ENCODE measurements at places on chromosomes 2 and 18. TPM values are rescaled to one million over a fixed set of nuclear protein-coding genes. Genes with fewer than 3 reads are reported as not detected.

G6PC2 gene
- not detected for polyA plus RNA-seq

PLGLB2 gene
- not detected for polyA plus RNA-seq

SERPINB7 gene
- polyA plus RNA-seq, result not detected

SLC9A4 gene
- not detected for polyA plus RNA-seq

IL36B gene
- not detected for polyA plus RNA-seq

MARCO gene
- polyA plus RNA-seq, result not detected

ADD2 gene
- polyA plus RNA-seq, result 55.9 TPM

CNDP1 gene
- not detected for polyA plus RNA-seq

RAMP1 gene
- polyA plus RNA-seq, result not detected

TUBB8B gene
- not detected for polyA plus RNA-seq

ICOS gene
- not detected for polyA plus RNA-seq

CYP27A1 gene
- polyA plus RNA-seq, result not detected

CD207 gene
- not detected for polyA plus RNA-seq

REG3G gene
- not detected for polyA plus RNA-seq

GALM gene
- polyA plus RNA-seq, result 24.3 TPM

CDH2 gene
- not detected for polyA plus RNA-seq

HOXD12 gene
- not detected for polyA plus RNA-seq

ANKRD62 gene
- 0.16 TPM for polyA plus RNA-seq

TRPM8 gene
- polyA plus RNA-seq, result not detected

FOXI3 gene
- not detected for polyA plus RNA-seq

TMEFF2 gene
- polyA plus RNA-seq, result not detected

IL36RN gene
- not detected for polyA plus RNA-seq

SRD5A2 gene
- not detected for polyA plus RNA-seq

IL36G gene
- not detected for polyA plus RNA-seq

ESPNL gene
- polyA plus RNA-seq, result not detected

CCDC141 gene
- not detected for polyA plus RNA-seq

MAPK4 gene
- polyA plus RNA-seq, result not detected

UGT1A5 gene
- polyA plus RNA-seq, result not detected

CFAP53 gene
- polyA plus RNA-seq, result 1.9 TPM

NAT8 gene
- not detected for polyA plus RNA-seq

ARL4C gene
- polyA plus RNA-seq, result not detected

UGT1A8 gene
- not detected for polyA plus RNA-seq

RAB27B gene
- polyA plus RNA-seq, result 0.67 TPM

RGPD4 gene
- polyA plus RNA-seq, result not detected
